ENCODE measurements at places on chromosomes 13 and 19.

DNA sequence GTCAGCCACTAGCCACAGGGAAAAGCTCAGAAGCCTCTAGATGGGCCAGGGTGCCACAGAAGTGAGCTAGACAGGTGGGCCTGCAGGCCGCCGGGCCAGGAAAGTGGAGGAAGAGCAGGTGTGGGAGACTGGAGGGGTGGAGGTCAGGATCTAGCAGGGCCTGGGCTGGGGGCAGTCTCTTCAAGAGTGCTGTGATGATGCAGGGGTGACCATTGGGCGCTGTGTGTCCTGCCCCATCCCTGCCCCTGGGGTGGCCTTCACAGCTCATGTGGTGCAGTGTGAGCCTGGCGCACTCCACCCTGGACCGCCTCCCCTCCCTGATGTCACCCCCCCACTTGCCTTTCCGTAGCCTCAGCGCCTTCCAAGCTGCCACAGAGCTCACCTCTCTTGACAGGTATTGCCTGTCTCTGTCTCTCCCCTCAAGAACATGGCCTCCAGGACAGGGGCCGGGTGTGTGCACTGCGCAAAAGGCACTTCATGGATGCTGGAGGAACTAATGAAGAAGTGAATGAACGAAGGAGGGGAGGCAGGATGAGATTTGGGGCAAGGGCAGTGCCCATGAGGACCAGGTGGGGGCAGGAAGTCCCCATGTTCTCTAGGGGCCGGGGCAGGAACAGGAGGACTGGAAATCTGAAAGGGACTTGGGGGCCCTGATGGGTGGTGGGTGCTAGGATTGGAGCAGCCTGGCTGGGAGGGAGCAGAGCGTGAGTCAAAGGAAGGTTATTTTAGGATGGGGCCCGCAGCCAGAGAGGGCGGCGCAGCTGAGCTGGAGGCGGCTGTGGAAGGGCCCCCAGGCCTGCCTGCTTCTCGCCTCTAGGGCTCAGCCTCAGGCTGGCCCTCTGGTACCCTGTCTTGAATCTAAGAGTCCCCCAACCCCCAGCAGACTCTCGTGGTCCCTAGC is 6.6 kb downstream of the SSBP4 start:
- no peak for DNase-seq

GRCh38 chr13:102878481-102878880 is 32.6 kb downstream of the ERCC5 start:
- DNase-seq, result no peak

DNA sequence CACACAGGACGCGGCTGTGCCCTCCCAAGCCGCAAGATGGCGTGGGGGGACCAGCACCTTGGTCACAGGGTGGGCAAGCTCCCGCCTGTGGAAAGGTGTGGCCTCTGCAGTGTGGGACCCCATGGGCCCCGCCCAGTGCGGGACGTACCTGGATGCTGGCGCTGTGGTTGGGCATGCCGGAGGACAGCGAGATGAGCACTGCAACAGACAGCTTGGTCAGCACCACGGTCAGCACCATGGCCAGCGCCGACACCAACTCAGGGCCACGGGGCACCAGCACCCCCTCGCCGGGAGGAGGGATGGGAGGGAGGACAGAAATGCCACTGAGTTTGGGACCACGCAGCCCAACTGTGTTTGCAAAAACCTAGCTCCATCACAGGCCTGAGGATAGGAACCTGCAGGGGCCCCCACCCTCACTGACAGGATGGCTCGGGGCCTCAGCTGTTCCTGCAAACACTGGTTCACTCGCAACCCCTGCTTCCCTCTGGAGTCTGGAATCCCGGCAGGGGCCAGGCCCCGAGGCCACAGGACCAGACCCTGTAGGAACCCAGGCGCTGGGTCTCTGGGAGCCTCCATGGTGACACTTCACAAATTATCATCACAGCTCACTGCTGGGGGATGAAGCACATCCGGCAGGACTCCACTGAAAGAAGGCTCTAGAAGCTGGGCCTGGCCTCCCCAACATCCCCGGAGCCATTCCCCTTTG is 27.1 kb downstream of the IZUMO4 start:
- DNase-seq, result no peak

GRCh38 chr13:33785384-33785783 is 32.6 kb upstream of the RFC3 start:
- no peak for DNase-seq

DNA sequence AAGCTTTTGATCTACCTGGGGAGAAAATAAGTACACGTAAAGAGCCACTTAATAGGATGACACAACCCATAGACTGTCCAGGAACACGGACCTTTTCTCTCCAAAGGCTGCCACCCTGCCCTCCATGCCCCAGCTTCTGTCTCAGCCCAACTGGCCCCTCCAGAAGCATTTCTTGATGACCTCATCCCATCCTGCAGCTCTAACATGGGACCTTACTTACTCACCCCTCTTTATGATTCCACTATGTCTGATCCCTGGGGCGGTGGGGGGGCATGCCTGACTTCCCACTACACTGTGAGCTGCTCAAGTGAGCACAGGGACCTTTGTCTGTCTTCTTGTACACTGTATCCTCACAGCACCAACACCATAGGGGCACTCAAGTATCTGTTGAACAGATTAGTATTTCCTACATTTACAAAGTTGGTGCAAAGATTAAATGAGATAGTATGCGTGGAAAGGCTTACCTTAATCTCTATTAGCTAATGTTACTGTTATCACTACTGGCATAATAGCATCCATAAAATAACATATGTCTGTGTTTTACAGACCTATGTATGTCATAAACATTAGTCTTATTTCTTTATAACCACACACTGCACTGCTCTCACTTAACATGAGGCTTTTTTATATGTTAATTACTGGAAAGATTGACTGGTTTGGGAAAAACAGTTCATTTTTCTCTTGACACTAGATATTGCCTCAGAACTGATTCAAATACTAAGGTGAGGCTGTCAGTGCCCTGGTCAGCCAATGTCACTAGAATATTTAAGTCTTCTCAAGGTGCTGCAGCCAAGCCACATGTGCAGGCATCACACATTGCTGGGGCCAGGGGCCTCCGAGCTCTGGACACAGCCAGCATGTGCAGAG is 100.9 kb downstream of the FOXO1 start:
- DNase-seq, result no peak

DNA sequence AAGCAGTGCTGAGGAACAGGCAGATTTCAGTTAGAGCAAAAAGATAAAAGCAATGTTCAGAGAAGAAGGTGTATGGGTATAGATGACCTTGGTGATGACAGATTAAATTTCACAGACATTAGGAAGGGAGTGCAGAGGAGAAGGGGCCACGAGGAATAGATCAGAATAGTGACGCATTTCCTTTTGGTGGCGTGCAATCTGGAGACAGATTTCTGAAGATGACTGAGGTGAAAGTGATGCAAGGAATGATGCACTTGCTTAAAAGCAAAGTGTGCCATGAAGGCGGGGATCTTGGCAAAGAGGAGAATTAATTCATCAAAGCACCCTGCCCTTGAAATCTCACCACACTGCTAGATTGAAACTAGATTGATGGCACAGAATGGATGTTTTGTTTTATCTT is 202.4 kb downstream of the ITGBL1 start:
- DNase-seq, result no peak

Measured in stimulated activated CD4-positive, alpha-beta T cell treated with anti-CD3 and anti-CD28 coated beads, Interleukin-2, amount 100 ng/mL, for 48 hours (primary cell).